ENCODE measurements at places on chromosomes 2 and 18.

GRCh38 chr2:45009928-45010701 lies 863 bp upstream of the SIX2 start:
- no peak for DNase-seq

GRCh38 chr18:12264864-12265263 lies 10.7 kb downstream of the CIDEA start:
- DNase-seq, result no peak

- no peak for DNase-seq
These were observed 26.9 kb upstream of the PPP1R1C start for GRCh38 chr2:181958726-181959125.

- DNase-seq, result no peak
These were observed 82.8 kb upstream of the REV1 start for GRCh38 chr2:99572373-99573164.

GRCh38 chr2:159065313-159065712 lies 96.9 kb downstream of the TANC1 start:
- DNase-seq, result no peak

DNA sequence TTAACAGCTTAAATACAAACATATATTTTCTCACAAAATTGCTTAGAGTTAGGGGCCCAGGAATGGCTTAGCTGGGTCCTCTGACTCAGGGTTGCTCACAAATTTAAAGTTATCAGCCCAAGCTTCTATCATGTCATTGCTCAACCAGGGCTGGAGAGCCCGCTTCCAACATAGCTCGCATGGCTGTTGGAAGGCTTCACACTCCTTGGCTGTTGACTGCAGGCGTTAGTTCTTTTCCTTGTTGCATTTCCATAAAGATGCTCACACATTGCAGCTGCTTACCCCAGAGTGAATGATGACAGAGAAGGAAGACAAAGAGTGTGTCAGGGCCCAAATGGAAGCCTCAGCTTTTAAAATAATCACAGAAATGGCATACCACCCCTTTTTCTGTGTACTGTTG lies 62.9 kb upstream of the TFPI start:
- no peak for DNase-seq

GRCh38 chr2:191942090-191942738 lies 95.3 kb upstream of the CAVIN2 start:
- DNase-seq, result no peak

GRCh38 chr2:36677386-36677785 lies 19.1 kb upstream of the VIT start:
- no peak for DNase-seq

DNA sequence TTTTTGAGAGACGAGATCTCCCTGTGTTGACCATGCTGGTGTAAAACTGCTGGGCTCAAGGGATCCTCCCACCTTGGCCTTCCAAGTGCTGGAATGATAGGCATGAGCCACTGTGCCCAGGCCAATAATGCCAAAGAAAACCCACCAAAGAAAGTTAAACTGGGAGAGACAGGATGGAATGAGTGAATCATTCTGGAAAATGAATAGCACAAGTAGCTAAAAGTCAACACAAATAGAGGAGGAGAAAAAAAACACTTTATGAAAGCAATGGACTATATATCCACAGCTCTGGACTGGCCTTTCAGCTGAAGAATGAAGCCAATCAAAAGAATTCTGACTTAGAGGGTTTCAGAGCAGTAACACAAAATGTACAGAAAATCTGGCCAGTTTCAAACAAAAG lies 23.9 kb downstream of the IAH1 start:
- DNase-seq, result no peak

GRCh38 chr2:208820014-208820688 lies 413.6 kb downstream of the PTH2R start:
- no peak for DNase-seq

DNA sequence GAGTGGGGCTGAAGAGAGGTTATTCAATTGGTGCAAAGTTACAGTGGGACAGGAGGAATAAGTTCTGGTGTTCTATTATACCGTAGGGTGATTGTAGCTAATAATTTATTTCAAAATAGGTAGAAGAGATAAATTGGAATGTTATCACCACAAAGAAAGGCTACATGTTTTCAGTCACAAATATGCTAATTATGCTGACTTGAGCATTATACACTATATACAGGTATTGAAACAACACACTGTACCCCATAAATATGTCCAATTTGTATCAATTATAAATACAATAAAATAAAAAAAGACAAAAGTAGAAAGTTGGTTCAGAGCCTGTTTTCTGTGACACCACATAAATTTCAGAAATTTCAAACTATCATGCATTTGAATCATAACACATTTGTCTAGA lies 97.7 kb downstream of the CDH19 start:
- no peak for DNase-seq

- no peak for DNase-seq
These were observed 26.0 kb upstream of the SP3 start for GRCh38 chr2:173990970-173991819.

DNA sequence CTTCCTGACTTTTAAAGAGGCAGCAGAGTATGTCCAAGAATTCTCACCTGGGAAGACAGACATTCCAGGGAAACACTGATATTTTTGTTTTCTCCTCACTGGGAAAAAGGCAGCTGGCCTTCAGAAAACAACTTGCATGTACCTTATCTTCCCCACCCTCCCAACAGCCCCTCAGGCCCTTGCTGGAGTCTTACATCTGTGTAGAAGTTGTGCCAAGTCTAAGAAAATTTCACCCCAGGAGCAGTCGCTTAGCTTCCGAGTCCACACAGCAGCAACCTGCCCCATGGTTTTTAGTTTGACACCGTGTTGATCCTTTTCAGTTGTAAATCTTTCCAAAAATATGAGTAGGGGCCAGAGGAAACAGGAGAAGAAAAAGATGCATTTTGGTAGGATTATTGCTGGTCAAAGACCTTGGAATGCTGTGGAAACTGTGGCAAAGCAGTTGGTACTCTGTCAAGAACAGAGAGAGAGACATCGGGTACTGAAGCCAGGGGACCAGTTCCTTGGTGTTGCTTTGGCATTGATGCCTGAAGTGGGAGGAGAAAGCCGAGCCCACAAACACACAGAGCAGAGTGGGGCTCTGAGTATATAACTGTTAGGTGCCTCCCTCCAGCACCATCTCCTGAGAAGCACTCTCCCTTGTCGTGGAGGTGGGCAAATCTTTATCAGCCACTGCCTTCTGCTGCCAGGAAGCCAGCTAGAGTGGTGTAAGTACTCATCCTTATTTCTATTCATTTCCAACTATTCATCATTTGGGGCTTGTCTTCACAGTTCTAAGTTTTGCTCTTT lies at the start of gene SLC14A1:
Gene SLC14A1, plus strand, starts transcription at position 615 of the 789 bp plus-strand sequence. CDS start 6,140 bp downstream, outside the sequence.
- DNase-seq, result no peak

- no peak for DNase-seq
These were observed 44.3 kb upstream of the RAB6C start for GRCh38 chr2:129935118-129935517.

- DNase-seq, result no peak
These were observed 1.2 kb upstream of the SRBD1 start for GRCh38 chr2:45612285-45612684.
